ENCODE measurements at places on chromosomes 7 and 10.

- DNase-seq = no peak
Measured at GRCh38 chr7:128406314-128407232, 3.2 kb downstream of the IMPDH1 start.

GRCh38 chr7:7932553-7932952 lies 36.0 kb upstream of the GLCCI1 start:
- DNase-seq = no peak

GRCh38 chr10:51007781-51008180 lies 66.5 kb upstream of the PRKG1 start:
- DNase-seq = no peak

DNA sequence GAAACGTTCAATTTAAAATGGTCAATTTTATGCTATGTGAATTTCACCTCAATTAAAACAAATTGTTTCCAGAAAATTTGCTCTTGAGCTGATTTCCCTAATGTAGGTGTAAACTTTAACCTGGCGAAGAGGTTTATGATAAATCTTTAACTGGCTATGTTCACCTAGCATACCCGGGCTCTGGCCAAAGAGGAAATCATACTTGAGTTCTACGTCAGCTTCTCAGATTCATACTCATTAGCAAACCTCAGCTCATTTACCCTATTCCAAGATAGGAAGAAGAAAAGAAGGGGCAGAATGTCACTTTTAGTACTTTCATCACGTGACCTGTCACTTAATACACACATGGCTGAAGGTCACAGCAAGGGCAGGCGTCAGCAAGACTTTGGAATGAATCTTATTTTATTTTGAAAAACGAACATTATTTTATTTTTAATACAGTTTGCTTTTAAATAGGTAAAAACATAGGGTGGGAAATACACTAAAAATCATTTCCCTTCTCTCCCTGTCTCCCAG lies 97.0 kb downstream of the ABLIM1 start:
- DNase-seq = no peak

DNA sequence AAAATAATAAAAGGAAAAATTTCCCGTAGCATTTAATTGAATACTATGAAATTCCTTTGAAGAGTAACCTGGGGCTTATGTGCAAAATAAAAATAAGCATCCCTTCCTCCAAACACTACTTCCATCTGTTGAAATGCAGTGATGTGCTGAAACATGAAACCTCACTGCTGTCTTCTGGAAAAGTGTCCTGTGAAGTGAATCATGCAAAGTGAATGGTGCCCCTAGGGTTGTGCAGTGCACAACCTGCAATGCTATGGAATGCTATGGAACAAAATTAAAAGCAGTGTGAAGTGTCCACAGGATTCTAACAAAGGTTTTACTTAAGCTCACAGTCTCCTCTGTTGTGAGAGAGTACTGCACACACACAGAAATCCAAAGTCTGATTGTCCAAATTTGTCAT lies 480.9 kb downstream of the ETV1 start:
- no peak for DNase-seq

DNA sequence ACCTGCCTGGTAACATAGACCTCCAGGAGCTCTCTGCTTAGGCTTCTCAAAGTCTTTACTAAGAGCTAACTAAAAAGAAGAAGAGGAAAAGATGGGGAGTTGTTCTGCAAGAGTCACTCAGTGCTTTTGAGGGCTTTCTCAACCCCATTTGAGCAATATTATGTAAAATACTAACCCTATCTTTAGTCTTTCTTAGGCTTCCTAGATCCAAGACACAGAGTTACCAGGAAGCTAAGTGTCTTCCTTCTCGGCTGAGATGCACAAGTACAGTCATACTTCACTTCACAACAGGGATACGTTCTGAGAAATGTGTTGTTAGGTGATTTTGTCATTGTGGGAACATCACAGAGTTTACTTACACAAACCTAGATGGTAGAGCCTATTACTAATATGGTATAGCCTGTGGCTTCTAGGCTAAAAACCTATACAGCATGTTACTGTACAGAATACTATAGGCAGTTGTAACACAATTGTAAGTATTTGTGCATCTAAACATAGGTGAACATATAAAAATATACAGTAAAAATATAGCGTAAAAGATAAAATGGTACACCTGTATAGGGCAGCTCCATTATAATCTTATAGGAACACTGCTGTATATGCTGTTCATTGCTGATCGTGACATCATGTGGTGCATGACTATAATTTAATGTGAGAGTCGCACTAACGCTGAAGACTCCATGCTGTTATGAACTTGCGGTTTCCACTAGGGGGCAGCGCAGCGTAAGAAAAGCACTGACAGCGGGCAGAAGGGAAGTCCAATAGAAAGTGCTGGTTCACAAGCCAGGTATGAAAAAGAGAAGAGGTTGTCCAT lies 16.3 kb downstream of the ANKRD22 start:
- DNase-seq = peak; percentile 76
